ENCODE measurements at places on chromosomes 6 and 20.

DNA sequence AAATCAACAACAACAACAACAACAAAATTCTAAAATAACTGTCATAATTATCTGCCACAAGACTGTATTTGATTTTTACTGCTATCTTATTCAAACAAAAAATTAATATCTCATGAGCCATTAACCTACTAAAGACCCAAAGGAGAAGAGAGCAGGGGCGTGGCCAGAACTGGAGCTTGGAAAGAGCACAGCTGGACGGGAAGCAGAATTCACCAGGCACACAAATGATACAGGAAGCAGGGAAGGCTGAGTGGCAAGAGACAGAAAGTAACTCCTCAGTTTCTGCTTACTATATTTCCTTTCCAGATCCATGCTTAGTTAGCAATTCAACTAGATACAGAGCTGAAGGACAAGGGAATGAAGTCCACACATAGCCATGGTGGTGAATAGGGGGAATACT lies 54.4 kb downstream of the FKBP5 start:
- no peak for DNase-seq

DNA sequence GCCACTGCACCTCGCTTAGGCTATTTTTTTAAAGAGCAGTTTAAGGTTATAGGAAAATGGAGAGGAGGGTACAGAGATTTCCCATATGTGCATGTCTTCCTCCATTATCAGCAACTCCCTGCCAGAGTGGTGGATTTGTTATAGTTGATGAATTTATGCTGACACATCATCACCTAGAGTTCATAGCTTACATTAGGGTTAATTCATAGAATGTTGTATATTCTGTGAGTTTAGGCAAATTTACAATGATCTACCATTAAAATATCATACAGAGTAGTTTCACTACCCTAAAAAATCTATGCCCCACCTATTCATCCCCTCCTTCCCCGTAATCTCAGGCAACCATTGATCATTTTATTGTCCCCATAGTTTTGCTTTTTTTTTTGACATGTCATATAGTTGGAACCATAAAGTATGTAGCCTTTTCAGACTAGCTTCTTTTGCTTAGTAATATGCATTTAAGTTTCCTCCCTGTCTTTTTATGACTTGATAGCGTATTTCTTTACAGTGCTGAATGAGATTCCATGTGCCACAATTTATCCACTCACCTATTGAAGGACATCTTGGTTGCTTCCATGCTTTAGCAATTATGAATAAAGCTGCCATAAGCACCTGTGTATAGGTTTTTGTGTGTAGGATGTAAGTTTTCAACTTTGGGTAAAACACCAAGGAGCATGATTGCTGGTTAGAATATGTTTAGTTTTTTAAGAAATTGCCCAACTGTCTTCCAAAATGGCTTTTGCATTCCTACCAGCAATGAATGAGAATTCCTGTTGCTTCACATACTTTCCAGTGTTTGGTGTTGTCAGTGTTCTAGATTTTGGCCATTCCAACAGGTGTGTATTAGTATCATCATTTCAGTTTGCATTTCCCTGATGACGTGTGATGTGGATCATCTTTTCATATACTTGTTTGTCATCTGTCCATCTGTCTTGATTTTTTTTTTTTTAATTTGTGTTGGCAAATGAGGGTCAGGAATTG lies 60.2 kb downstream of the NCOA3 start:
- DNase-seq: no peak

DNA sequence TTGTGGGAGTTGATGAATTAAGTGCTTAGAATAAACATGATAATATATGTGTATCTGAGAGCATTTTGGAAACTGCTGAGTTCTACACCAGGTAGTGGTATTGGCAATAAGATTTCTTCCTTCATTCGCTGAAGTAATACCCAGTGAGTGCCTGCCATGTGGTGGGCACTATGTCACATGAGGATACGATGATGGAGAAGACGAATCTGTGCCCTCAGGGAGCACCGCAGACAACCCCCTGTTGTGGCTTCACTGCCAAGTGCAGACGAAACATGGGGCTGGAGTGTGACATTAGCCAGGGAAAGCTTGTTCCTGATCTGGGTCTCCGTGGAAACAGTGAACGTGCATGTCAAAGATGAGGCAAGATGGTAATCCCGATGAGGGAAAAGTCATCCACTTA lies 7.9 kb downstream of the ZNF76 start:
- DNase-seq: no peak

DNA sequence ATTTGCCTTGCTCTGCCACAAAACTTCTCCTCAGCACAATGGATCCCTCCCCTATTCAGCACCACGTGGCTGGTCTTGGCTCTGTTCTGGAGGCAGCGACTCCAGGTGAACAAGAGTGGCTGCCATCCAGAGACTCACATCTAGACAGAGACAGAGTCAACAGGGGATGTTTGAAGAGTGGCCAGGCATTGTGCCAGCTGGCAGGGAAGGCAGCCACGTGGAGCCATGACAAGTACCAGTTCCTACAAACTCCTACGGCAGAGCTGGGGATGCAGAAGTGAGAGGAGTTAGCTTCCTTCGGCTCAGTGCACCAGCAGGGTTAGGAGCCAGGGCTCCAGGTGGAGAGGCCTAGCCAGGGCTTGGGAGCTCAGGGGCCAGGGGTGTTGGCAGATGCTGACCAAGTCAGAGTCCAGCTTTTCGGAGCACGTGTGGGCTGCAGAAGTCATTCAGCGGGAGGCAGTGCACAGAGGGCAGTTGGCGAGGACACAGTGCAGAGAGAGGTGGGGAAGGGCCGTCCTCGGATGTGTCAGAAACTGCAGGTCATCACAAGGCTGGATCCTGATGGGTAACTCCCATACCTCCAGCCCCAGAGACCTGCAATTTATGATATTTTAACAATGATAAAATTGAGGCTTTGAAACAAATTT lies 171.7 kb upstream of the PDE10A start:
- DNase-seq: no peak

DNA sequence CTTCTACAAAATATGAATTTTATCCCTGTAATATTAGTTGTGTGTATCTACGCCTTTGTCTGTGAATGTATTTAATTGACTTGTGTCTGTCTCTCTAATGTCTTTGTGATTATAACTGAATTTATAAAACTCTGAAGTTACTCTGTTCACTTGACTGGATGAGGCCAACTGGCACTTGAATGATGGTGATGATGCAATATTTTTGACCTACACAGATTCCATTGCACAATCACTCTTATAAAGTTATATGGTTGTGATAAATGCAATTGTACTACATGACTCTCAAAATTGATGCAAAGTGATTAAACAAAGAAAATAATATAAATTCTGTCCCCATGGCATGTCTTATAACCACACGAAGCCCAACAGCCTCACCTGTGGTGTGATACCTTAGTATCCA lies 287.3 kb upstream of the PLN start:
- no peak for DNase-seq

- peak; percentile 67 for DNase-seq
These were observed 256.1 kb upstream of the PLCB4 start for GRCh38 chr20:8812817-8813216.

DNA sequence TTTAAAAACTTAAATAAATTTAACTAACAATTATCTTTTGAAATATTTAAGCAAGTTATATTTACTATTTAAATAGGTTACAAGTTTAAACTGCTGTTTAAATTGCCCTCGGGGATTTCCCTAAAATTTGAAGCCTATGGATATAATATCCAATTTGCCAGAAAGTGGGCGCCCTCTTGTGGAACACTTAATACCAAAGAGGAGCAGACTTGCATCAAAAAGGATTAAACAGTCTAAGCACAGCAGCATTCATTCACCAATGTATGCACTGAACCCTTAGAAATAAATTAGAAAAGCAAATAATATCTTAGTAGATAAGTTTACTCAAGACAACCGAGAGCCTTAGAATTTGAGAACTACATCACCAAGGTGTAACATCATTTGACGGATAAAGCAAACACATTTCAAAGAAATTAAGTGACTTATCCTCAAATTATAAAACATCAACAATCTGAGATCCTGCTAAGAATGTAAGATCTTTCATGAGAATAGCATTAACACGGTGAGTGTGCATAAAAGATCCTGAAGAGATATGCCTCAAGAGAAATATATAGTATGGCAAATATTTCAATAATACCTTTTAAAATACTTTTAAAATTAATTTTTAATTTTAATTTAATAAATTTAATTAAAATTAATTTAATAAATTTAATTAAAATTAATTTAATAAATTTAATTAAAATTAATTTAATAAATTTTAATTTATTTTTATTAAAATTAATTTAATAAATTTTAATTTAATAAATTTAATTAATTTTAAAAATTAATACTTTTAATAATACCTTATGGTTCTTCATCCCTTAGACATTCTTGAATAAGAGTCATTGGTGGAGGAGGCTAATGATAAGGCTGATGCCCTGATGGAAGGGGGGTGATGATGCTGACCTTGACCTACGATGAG lies 11.5 kb upstream of the MEP1A start:
- peak; percentile 58 for DNase-seq

DNA sequence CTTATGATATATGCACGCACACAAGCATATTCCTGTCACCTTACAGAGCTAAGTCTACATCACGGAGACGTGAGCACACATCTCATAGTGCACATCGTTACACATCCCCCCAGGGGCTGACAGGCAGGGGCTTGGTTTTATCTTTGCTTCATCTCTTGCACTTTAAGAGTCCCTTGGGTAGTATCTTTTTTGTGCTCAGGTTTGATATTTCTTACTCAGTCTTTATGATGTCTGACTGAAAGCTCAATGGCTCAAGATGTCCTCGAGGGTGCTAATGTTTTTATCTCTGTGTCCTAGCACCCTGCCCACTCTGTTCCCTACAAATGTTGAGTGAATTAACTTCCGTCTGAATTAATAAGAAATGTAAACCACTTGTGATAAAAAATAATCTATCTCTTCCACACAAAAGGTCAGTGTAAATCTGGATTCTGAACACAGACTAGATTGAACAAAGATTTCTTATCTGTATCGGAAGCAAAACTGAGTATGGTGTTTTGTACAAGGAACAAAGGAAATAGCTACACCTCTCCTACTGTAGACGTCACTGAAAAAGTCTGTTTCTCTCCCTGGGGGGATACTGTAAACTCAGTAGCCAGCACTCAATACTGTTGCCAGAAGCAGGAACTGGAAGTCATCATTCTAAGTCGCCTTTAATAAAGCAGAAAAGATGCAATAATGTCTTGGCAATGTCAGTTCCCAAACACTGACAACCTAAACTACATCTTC lies 195.1 kb downstream of the PRKN start:
- DNase-seq: no peak

DNA sequence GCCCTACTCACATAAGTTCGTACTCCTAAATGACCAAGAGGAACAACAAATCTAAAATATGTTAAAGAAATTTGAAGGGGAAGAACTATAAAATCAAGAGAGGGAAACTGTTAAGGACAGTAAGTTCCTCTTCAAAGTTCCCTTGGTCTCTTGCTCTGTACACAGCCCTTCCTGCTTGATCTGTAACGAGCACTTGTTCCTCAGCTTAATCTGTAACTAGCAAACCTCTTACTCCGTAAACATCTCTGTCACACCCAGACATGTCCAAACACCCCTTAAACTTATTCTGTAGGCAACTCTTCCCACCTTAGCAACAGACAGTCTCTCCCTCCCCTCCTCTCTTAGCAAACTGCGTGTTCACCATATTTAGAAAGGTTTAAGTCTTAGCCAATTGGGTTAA lies 29.9 kb downstream of the PLN start:
- no peak for DNase-seq

DNA sequence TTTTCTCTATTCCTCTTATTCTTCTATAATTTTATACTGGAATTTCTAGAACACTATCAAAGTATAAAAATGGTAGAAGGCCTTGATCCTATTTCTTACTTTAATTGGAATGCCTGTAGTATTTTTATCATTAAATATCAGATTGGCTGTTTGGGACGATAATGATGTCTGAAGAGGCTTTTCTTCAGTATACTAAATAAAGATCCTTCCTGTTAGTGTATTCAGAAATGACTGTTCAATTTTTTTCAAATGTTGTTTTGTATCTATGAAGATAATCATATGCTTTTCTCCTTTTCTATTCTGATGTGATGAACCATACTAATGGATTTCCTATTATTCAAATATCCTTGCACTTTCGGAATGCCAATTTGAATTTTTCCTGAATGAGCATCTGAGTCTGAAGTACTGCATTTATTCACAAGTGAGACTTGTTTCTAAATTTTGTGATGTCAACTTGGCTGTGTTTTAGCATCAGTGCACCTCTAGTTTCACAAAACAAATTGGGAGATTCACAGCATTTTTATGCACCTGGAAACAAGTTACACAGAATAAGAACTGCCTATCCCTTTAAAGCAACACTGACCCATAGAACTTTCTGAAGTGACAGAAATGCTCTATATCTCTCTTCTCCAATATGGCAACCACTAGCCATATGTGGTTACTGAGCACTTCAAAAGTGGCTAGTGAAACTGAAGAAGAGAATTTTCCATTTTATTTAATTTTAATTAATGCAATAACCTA lies 71.6 kb upstream of the PRND start:
- no peak for DNase-seq

- no peak for DNase-seq
These were observed 54.5 kb downstream of the KIAA0408 start for GRCh38 chr6:127404594-127405178.

GRCh38 chr20:43043887-43044286 lies 145.8 kb downstream of the PTPRT start:
- no peak for DNase-seq

- DNase-seq: no peak
These were observed 52.1 kb upstream of the DUSP22 start for GRCh38 chr6:240151-240550.

DNA sequence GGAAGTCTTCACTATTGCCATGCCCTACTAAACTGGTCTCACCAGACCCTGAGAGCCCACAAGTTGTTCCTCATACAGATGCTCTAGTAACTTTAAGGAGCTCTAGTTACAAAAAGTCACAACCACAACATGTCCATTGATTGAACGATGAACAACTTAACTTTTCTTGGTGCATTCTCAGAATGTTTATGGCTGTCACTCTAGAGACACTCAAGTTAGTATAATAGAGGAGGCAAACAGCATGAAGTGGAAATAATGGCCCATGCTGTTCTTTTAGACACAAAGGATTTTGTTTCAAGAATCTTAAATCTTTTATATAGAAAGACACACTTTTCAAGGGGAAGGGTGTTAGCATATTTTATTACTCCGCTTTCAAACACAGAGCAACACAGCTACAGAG lies 934.4 kb downstream of the HACE1 start:
- no peak for DNase-seq

- no peak for DNase-seq
These were observed 54.3 kb upstream of the PRND start for GRCh38 chr20:4667371-4667773.

DNA sequence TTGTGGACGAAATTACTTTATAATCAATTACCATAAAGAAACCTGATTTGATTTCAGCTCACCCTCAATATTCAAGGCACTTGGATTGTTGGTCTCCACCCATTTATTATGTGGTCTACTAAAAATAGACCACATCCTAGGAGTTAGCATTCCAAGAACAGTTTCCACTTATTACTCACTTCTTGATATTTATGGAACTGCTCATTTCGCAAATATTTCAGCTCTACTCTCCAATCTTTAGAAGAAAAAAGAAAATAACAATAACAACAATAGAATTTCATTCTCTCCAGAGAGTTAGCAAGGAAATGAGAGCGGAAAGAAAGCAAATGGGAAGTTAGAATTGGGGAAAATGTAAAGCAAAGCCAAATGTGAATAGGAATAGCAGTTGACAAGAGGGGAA lies 26.2 kb upstream of the HDAC2 start:
- no peak for DNase-seq

- DNase-seq: no peak
These were observed 12.7 kb downstream of the CGA start for GRCh38 chr6:87082160-87082721.

All from posterior cingulate gyrus (tissue), 11 donors.